Motor neuron (in vitro differentiated cells): ENCODE measurements at places on chromosomes 6 and 20.
A peak's percentile ranks its signal among the peaks of the same experiment; 100 is the strongest.

DNA sequence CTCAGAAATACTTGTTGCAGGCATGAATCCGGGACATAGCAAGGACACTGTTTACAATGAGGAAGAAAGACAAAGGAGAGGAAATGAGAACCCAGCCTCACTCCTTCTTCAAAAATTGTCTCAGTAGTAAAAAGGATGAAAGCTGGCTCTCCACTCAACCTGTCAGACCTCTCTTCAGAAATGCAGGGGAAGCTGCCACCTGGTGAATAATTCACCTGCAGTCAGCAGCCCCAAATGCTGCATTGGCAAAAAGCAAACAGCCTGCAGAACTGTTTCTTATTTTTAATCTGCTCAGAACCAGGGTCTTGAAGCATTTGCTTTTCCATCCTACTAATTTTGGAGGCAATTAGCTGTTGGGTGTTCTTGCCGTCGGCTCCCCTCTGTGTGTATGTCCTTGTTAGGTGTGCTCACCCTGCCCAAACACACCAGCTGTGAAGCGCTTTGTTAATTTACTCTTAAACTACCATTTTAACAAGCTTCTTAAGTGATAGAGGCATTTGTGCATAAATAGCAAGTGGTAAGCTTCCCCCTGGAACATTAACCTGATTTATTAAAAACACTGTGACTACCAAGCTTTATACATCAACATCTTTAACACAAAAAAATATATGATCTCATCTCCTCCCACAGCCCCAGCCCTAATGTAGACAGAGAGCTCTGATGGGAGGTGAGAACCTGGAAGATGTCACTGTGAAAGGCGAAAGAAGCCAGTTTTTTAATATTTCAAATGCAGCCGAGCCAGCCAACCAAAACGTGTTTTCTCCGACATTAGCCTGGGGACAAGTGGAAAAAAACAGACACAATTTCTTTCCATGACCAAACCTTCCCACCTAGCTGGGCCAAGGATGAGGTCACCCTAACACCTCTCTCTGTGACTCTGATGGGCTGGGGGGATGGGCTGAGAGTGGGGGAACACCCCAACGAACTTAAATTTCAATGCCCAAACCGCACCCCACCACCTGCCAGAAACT lies 451.0 kb upstream of the SULF2 start:
- ATAC-seq, result no peak

DNA sequence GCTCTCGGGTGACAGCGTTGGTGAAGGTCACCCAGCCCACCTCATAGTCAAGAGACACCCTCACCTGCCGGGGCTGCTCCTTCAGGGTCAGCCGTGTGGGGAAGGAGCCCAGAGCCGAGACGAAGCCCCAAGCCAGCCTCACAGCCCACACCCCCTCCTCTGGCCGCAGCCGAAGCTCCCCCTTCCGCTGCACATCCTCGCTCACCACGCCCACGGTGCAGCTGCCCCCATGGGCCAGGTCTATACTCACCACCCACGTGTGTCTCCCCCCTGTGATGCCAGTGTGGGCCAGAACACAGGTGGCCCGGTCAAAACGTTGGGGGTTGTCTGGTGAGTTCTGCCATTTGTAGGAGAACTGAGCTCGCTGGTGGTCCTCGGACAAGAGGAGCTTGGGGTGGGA lies 7.0 kb downstream of the TRIM10 start:
- no peak for ATAC-seq

- no peak for ATAC-seq
Measured at GRCh38 chr20:38726804-38727606, 2.7 kb downstream of the SLC32A1 start.

GRCh38 chr6:125188037-125188436 lies 34.5 kb downstream of the TPD52L1 start:
- no peak for ATAC-seq

DNA sequence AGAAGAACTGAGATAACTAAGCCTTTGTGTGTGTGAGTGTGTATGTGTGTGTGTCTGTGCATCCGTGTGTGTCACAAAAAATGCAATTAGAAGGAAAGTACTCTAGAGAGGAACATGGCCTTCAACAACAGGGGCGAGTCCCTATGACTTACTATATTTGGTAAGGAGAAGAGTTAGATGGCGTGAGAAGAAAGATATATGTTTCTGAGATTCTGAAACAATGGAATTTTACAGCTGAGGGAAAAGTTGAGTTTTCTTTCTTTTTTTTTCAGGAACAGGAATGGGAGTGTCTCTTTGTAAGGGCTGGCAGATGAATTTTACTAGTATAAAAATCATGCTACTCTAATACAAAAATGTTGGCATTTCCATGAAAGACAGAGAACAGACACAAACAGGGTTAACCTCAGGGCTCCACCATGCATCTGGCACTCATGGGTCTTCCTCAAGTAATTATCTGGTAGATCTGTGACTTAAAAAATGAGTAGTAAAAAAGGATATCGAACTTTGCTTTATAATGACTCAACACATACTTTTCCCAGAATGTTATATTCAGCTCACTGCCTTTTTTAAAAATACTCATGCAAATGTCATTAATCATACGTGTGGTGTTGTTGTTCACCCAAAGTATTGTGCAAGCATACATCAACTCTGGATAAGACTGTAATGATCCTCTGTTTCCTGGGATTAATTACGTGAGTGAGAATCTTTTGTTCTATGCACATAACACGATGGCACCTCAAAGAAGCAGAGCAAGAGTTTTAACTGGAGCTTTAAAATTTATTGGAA lies 12.8 kb upstream of the SASH1 start:
- ATAC-seq, result peak; percentile 72
